T-cell (primary cell): ENCODE measurements at places on chromosomes 7 and 10.

DNA sequence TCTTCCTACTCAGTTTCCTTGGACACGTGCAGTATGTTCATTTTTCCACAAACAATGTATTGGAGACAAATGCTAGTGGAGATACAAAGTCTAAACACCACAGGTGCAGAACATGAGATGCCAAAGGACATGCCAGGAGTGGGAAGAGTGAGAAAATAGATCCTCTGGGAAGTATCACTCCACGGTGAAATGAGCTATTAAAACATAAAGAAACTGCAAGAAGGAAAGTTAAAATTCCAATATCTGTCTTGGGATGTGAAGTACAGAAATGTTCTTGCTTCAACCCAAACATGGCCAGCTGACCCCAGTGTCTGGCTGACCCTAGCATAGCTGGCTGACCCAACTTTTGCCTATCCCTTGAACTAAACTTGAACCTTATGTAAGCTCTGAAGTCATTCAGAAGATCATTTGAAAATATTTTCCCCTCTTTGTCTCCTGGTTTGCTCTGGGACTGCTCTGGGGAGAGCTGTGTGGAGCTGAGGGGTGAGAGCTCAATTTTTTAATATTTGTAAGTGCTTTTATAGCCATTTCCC is 59.5 kb downstream of the FZD1 start:
- H3K4me1 ChIP-seq: no peaks in the 10 kb centered on the region
- no peak overlapping the region for H3K27ac ChIP-seq
- H3K27me3 ChIP-seq: no peaks in the 10 kb centered on the region
- no peak overlapping the region for H3K4me3 ChIP-seq

- H3K27ac ChIP-seq: no peak overlapping the region
- no peaks in the 10 kb centered on the region for H3K27me3 ChIP-seq
- peaks cover 8% of the 10 kb centered on the region for H3K4me1 ChIP-seq
- no peak for DNase-seq
- no peaks in the 10 kb centered on the region for H3K36me3 ChIP-seq
- H3K4me3 ChIP-seq: no peak overlapping the region
Measured at GRCh38 chr10:24866604-24867583, 85.5 kb downstream of the PRTFDC1 start.

- no peak for DNase-seq
- H3K4me1 ChIP-seq: no peaks in the 10 kb centered on the region
- H3K27ac ChIP-seq: no peak overlapping the region
- peaks cover 44% of the 10 kb centered on the region for H3K27me3 ChIP-seq
- no peak overlapping the region for H3K4me3 ChIP-seq
Measured at GRCh38 chr7:5284304-5285281, 1.9 kb downstream of the SLC29A4 start.

GRCh38 chr10:128714644-128715415 is 588.6 kb upstream of the MKI67 start:
- no peak for DNase-seq
- H3K27ac ChIP-seq: no peak overlapping the region
- no peak overlapping the region for H3K4me3 ChIP-seq
- peaks cover 29% of the 10 kb centered on the region for H3K27me3 ChIP-seq
- no peaks in the 10 kb centered on the region for H3K36me3 ChIP-seq

- H3K27me3 ChIP-seq: peaks cover 84% of the 10 kb centered on the region
- DNase-seq: no peak
- H3K36me3 ChIP-seq: no peaks in the 10 kb centered on the region
- no peak overlapping the region for H3K4me3 ChIP-seq
Measured at GRCh38 chr7:5429857-5430611, 6.4 kb upstream of the TNRC18 start.

DNA sequence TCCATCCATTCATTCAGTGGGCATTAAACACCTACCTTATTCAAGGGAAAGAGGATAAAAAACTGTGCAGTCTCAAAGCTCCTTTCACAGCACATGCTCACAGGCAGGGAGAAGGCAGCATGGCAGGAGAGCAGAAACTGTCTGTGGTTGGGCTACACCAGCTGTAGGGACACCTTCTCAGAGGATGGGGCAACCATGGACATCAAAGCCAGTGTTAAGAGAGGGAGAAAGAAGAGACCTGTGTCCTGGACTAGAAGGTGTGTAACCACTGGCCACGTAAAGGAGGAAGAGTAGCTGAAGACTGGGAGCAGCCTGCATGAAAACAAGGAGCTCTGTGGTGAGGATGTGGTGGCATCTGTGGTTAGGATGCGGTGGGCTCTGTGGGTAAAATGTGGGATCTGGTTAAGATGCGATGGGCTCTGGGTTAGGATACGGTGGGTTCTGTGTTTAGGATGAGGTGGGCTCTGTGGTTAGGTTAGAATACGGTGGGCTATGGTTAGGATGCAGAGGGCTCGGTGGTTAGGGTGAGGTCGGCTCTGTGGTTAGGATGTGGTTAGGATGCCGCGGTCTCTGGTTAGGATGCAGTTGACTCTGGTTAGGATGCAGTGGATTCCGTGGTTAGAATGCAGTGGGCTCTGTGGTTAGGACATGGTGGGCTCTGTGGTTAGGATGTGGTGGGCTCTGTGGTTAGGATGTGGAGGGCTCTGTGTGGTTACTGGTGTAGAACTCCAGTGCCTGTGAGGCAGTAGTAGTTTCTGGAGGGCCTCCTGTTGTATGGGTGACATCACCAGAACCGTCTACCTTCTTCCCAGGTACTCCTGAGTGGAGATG is 197.6 kb downstream of the WDR37 start:
- peaks cover 9% of the 10 kb centered on the region for H3K4me1 ChIP-seq
- no peak overlapping the region for H3K4me3 ChIP-seq
- H3K27ac ChIP-seq: no peak overlapping the region

GRCh38 chr10:3783316-3783681 is 1.7 kb downstream of the KLF6 start:
- peak overlapping the region; percentile 67 for H3K4me3 ChIP-seq

DNA sequence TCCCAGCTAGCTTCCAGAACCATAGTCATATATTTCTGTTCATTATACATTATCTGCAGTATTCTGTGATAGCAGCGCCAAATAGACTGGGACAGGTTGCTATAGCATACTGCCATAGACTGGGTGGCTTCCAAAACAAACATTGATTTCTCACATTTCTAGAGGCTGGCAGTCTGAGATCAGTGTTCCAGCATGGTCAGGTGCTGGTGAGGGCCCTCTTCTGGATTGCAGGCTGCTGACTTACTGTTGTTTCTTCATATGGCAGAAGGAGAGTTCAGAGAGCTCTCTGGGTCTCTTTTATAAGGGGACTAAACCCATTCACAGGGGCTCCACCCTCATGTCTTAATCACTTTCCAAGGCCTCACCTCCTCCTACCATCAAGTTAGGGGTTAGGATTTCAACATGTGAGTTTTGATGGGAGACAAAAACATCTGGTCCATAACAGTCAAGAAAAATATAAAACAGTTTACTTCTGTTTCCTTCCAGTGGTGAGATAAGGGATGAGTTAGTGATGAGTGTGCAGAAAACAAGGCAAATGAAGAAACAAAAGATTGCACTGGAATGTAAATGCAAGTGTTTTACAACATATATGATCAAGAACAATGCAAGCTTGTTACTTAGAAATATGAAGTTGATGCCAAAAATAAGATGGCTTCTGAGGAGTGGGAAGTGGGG is 399.0 kb upstream of the C7orf33 start:
- no peaks in the 10 kb centered on the region for H3K27me3 ChIP-seq
- no peak overlapping the region for H3K27ac ChIP-seq
- no peaks in the 10 kb centered on the region for H3K4me1 ChIP-seq
- no peak for DNase-seq

DNA sequence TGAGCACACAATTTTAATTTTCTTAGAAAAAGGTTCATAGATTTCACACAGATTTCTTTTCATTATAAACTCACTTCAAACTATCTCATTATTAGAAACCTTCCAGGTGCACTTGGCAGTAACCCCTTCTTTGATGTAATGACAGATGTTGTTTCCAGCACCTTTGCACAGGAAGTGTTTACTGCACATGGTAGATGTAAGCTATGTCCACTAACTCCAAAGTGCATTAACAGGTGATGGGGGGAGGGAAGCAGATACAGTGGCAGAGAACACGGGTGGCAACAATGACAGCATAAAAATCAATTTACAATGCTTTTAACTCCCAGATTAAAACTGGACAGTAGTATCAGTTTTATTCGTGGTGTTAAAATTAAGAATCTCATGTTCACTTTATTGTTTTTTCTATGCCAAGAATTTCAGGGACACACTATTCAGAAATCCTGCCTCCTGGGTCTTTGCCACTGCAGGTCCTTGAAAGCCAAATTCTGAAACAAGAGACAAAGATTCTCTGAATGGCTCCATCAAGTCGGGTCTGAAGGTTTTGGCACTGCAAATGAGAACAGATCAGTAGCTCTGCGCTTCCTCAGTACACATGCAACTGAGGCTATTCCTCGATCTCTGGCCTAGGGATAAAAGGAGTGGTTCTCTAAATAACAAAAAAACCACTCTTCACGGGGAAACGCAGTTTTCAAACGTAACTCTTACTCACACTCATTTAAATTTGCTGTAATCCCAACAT is 187.7 kb downstream of the JAZF1 start:
- no peak overlapping the region for H3K4me3 ChIP-seq

DNA sequence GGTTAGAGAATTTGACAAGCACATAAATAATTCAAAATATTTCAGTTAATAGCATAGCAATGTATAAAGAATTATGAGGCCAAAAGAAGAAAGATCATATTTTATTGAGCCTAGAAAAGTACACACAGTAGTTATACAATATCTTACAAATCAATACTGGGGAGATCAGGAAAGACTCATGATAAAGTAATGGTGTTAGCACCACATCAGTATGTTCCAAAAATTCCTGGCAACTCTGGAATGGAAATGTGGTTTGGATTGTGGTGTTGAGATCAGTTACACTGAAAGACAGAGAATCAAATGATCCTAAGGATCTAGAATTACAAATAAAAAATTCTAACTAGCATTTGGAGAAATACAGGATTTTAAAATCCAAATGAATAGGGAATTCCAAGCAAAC is 420.5 kb upstream of the CNTNAP2 start:
- no peak overlapping the region for H3K4me3 ChIP-seq
- no peaks in the 10 kb centered on the region for H3K4me1 ChIP-seq
- H3K27ac ChIP-seq: no peak overlapping the region
- DNase-seq: no peak

DNA sequence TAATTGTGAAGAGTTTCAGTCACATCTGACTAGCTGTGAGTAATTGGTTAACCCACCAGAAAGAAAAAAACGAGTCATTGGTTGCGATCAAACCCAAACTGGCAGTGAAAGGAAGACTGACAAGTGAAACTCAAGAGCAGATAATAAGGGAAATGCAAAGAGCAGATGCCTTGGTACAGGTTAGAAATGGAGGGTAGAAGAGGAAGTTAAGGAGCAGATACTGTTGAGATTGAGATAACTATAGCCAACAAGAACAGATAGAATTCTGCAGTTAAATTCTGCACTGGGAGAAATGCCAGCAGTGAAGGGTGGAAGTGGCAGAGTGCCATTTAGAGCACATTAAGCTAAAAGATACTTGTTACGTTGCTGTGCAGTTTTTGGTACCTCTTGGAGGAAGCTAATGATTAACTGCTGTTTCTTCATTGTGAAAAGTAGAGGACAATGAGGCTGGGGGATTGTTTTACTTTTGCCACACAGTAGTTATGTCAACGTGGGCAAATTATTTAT is 65.8 kb downstream of the CDK13 start:
- no peak overlapping the region for H3K27ac ChIP-seq
- no peak for DNase-seq
- peaks cover 16% of the 10 kb centered on the region for H3K36me3 ChIP-seq
- H3K4me3 ChIP-seq: no peak overlapping the region
- no peaks in the 10 kb centered on the region for H3K4me1 ChIP-seq

DNA sequence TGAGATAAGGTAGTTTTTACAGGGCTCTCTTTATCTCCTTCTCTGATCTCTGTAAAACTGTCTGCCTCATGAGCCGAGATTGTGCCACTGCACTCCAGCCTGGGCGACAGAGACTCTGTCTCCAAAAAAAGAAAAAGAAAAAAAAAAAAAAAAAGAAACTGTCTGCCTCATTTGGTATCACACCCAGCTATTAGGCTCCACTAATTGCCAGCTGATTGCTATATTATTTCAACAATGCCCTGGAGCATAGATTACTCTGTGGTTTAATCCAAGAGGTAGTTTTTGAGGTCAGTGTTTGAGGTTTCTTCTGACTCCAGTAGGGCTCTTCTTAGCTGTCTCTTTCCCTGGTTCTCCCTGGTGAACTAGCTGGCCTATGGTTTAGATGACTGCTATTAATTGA is 268.1 kb upstream of the PLPP4 start:
- no peaks in the 10 kb centered on the region for H3K27me3 ChIP-seq
- no peaks in the 10 kb centered on the region for H3K4me1 ChIP-seq
- DNase-seq: no peak
- no peak overlapping the region for H3K27ac ChIP-seq
- H3K4me3 ChIP-seq: no peak overlapping the region

GRCh38 chr7:105651798-105652197 is 70.5 kb upstream of the EFCAB10 start:
- H3K27me3 ChIP-seq: no peaks in the 10 kb centered on the region
- DNase-seq: no peak
- H3K4me1 ChIP-seq: no peaks in the 10 kb centered on the region

GRCh38 chr10:26557641-26558014 is 119.5 kb downstream of the APBB1IP start:
- H3K36me3 ChIP-seq: peaks cover 84% of the 10 kb centered on the region
- H3K4me3 ChIP-seq: no peak overlapping the region
- no peaks in the 10 kb centered on the region for H3K4me1 ChIP-seq
- H3K27ac ChIP-seq: no peak overlapping the region
- no peak for DNase-seq

DNA sequence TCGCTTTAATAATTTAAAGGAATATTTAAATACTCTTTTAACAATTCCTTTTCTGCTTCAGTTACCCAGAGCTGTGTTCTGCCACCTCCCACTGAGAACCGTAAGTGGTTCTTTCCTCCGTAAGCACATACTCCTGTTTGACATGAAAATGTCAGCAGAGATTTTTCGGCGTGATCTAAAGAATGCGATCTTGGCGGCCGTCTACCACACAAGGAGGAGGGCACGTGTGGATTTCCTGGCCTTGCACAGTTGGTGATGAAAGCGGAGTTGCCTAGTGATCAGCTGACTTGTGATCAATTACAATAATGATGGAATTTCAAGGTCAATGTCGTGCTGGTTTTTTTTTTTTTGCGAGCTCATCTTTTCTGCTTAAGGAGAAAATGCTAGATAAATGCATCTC is 35.6 kb upstream of the INSIG1 start:
- DNase-seq: no peak
- H3K4me1 ChIP-seq: no peaks in the 10 kb centered on the region
- H3K27me3 ChIP-seq: peaks cover 37% of the 10 kb centered on the region
- no peak overlapping the region for H3K27ac ChIP-seq

- H3K4me1 ChIP-seq: no peaks in the 10 kb centered on the region
- H3K36me3 ChIP-seq: peaks cover 3% of the 10 kb centered on the region
- no peak overlapping the region for H3K27ac ChIP-seq
- H3K27me3 ChIP-seq: no peaks in the 10 kb centered on the region
- H3K4me3 ChIP-seq: no peak overlapping the region
Measured at GRCh38 chr7:29502133-29502532, 61.5 kb upstream of the PRR15 start.

- H3K36me3 ChIP-seq: no peaks in the 10 kb centered on the region
- H3K4me3 ChIP-seq: no peak overlapping the region
- peaks cover 29% of the 10 kb centered on the region for H3K27me3 ChIP-seq
- H3K27ac ChIP-seq: no peak overlapping the region
- no peak for DNase-seq
- H3K4me1 ChIP-seq: no peaks in the 10 kb centered on the region
Measured at GRCh38 chr10:124997306-124997705, 55.4 kb downstream of the ZRANB1 start.

GRCh38 chr7:33706186-33706585 is 199.2 kb upstream of the BMPER start:
- no peaks in the 10 kb centered on the region for H3K27me3 ChIP-seq
- H3K4me1 ChIP-seq: no peaks in the 10 kb centered on the region
- no peaks in the 10 kb centered on the region for H3K36me3 ChIP-seq
- H3K27ac ChIP-seq: peak overlapping the region; percentile 7
- no peak overlapping the region for H3K4me3 ChIP-seq
